Mesothelial cell of epicardium (in vitro differentiated cells): ENCODE measurements at places on chromosomes 5 and 9. TPM values are rescaled to one million over a fixed set of nuclear protein-coding genes. Genes with fewer than 3 reads are reported as not detected.
A peak's percentile ranks its signal among the peaks of the same experiment; 100 is the strongest.

Gene PDLIM4
- total RNA-seq: 48.8 to 50.7 TPM (median 50.1 TPM) in 3 replicates

Gene CMYA5
- 6.5 to 7.6 TPM (median 6.7 TPM) in 3 replicates for total RNA-seq

Gene GNA14
- total RNA-seq: 0.11 to 0.22 TPM (median 0.20 TPM) in 3 replicates

Gene OTP
- total RNA-seq: not detected in 3 replicates

Gene CCNB1
- total RNA-seq: 55.3 to 62.7 TPM (median 60.5 TPM) in 3 replicates

Gene C9orf50
- total RNA-seq: 0.23 to 0.87 TPM (median 0.69 TPM) in 3 replicates

Gene AK3
- 48.5 to 57.2 TPM (median 54.2 TPM) in 3 replicates for total RNA-seq

Gene EDIL3
- total RNA-seq: 45.2 to 51.3 TPM (median 48.0 TPM) in 3 replicates

Gene PDE6A
- 0.18 to 0.38 TPM (median 0.29 TPM) in 3 replicates for total RNA-seq

Gene LIX1
- total RNA-seq: 9.9 to 12.0 TPM (median 10.7 TPM) in 3 replicates

Gene POU5F2
- total RNA-seq: 1.7 to 1.9 TPM (median 1.7 TPM) in 3 replicates

Gene MARCOL
- total RNA-seq: 0.18 TPM in 1 of 3 replicates, not detected in the others

Gene FAM200C
- total RNA-seq: 5.8 to 6.6 TPM (median 6.0 TPM) in 3 replicates

Gene TAF11L7
- total RNA-seq: not detected in 3 replicates

DNA sequence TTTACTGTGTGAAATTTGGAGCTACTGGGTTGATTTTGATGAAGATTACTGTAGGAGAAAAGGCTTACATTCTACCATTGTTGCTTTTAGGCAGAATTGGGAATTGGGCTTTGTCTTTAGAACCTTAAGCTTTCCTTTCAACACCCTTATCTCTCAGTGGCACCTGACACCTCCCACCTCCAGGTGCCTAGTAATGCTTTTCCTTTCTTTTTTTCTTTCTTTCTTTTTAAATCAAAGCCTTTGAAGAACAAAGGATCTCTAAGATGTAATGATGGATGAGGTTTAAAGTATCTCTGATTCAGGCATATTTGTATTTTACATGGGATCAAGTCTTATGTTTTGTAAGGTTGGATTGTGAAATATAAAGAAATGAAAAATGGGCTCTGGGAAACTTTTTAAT is 2.9 kb upstream of the ADGRV1 start:
- DNase-seq: no peak

DNA sequence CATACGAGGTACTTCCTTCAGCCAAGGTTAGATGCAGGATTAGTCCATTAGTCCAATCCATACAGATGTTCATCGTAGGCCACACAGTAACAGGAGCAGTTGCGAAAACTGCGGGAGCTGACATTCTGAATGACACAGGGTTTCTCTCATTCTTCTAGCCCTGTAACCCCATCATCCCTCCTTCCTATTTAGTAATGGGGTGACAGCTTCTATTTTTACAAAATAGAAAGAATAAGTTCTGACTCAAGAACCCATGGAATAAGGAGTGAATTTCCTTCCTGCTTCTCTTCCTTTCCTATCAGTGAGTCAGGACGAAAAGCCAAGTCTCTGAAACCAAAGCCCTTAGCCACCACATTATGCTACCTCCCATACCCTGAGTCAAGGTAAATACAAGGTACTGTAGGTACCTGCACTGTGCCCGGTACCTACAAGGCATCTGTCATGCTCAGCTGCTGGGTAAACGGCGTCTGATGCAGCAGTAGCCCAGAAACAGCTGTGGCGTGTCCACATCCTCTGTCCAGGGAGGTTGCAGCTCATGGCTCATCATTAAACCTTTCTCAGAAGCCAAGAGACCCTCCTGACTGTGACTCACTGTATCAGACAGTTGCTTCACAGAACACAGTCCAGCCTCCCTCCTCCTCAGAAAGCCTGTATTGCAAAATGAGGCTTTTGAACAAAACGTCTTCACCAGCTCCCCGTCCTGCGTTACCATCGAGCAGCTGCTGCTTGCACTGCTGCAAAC is 84.2 kb downstream of the ESM1 start:
- DNase-seq: no peak

GRCh38 chr5:93100976-93101375 is 480.0 kb downstream of the NR2F1-AS1 start:
- no peak for DNase-seq

DNA sequence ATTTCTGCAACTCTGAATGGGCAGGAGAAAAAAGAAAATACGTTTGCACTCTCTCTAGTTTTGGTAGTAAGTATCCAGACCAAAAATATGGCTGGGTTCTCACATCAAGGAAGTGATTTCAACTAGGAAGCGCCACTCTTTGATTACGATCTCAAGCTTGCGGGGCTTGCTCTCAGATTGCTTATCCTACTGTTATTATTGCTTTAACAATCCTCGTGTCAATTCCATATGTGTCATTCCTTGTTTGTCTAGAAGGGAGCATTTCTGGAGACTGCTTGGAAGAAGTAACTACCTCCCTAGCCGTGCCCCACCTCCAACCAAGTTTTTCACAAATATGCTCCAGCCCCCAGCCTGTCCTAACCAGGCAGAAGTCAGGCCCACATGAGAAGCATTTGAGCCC is 3.5 kb downstream of the PRUNE2 start:
- DNase-seq: no peak

DNA sequence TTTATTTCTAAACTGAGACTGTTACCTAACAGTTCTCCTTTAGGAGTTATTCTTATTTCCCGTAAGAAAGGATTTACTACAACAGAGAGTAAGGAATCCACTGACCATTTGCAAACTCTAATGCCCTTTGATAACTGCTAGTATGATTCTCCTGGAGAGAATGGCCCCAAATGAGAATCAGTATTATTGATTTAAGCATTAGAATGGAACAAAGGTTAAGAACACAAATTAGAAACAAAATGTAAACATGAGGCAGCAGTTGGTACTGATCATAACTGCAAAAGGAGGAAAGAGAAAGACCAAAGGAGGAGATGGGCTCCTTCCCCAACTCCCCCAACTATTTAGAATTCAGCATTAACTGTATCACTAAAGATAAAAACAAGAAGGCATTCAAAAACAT is 30.7 kb downstream of the PSIP1 start:
- DNase-seq: no peak

GRCh38 chr5:66880401-66880800 is 284.2 kb downstream of the MAST4 start:
- DNase-seq: no peak

GRCh38 chr9:131319486-131319885 is 30.0 kb downstream of the PLPP7 start:
- DNase-seq: no peak

GRCh38 chr5:72906806-72907205 is 49.0 kb upstream of the FCHO2 start:
- no peak for DNase-seq

DNA sequence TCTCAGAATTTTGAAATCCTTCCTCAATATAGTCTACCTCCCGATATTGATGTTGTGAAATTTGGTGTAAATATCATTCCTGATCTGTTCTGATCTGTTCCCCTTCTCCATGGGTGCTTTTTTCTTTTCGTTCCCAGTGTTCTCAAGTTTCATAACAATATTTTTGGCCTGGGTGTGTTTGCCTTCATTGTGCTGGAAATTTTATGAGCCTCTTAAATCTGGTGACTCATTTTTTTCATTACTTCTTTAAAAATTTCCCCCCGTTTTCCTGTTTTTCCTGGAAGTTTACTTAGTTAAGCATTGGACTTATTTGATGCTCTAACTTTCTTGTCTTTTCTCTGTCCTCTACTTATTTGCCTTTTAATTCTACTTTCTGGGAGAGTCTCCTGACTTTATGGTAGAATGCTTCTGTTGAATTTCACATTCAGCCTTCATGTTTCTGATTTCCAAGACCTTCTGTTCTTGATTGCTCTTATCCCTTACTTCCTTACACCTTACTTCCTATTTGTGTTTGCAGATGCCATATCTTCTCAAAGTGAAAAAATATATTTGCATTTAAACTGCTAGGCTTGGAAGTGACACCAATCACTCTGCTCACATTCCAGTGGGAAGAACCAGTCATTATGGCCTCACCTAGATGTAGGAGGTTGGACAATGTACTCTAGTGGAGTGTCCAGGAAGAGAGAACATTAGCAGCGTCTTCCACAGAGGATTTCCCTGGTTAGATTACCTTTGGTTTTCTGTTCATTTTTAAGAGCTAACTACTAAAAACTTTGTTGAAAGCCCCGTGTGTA is 441.9 kb downstream of the ARHGEF28 start:
- no peak for DNase-seq

GRCh38 chr9:97740848-97741821 is 44.0 kb upstream of the XPA start:
- peak; percentile 55 for DNase-seq

DNA sequence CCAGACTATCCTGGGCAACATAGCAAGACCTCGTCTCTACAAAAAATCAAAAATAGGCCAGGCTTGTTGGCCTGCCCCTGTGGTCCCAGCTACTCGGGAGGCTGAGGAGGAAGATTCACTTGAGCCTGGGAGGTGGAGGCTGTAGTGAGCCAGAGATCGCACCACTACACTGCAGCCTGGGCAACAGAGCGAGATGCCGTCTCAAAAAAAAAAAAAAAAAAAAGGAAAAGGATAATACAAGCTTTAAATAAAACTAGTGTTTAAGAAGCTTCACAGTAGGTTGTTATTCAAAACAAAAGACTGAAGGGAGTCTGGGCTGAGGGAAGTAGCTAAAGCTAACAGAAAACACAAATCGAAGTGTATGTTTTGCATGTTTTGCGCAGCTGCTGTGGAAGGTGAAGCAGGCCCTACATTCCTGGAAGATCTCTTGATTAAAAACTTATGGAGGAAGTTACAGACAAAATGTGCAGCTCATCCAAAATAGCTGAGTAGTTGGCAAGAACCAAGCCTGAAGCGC is 581 bp upstream of the C9orf40 start:
- DNase-seq: no peak

- DNase-seq: no peak
Observed at GRCh38 chr9:16030528-16031185, 477.8 kb downstream of the CCDC171 start.

DNA sequence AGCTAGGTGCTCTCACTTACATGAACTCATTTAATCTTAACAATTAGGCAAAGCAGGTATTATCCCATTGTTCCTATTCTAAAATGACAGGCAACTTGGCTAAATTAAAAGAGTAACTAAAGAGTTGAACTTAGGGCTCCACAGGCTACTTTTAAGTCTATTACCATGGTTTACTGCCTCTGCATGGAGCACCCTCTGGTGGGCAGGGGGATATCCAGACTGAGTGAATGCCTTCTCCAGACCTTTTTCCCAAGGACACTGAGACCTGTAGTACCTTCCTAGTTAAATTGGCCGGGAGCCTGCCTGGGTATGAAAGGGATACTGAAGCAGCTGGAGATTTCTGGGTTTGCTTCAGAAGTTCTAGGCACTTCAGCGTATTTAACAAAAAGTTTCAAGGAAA is 238.1 kb downstream of the ELAVL2 start:
- no peak for DNase-seq

GRCh38 chr9:84512493-84512892 is 157.0 kb upstream of the NTRK2 start:
- DNase-seq: no peak

- no peak for DNase-seq
Observed at GRCh38 chr5:97141031-97141430, 1.4 kb downstream of the LIX1 start.

GRCh38 chr5:128551476-128551875 is 13.4 kb upstream of the FBN2 start:
- no peak for DNase-seq

- DNase-seq: no peak
Observed at GRCh38 chr5:146731909-146732659, 146.5 kb downstream of the PPP2R2B start.

DNA sequence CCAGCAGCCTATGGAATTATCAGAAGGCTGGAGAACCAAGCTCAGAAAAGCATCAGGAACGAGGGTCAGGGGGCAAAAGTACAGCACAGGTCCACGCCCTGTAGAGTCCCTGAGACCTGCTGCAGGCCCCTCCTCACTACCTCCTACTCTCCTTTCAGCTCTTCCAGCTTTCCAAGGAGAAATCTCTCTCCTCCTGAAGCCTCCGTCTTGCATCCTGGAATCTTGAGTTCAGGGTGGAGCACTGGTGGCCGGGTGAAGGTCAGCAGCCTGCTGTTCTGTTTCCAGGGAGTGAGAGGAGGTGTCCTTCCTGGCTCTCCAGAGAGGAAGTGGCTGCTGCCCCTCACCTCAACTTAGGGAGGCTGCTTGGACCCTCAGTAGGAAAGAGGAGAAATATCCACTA is 342.3 kb downstream of the ZSWIM6 start:
- no peak for DNase-seq

DNA sequence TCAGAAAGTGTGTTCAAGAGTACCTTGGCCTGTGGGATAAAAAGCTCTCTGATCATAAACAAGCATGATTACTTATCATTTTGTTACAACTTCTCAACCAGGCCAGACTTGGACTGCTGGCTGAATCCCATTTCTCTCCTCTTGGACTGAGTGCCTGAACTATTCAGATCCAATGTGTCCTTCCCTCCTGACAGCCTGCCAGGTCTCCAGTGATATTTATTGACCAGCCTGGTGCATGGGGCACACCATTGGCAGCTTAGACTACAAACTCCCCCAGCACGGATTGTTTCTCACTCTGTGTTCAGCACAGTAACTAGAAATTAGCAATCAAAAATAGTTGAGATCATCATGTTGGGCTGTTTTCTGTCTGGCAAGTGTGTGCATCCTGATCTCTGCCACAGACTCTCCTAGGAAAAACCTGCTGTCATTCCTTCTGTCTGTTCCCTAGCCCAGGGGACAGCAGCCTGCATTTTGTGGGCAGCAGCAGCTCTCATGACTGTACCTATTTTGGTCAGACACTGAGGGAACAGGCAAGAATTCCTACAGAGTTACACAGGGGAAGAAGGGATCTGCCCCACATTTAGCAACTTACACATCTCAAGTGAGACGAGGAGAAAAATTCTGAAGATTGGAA is 348.1 kb downstream of the ADAMTS6 start:
- DNase-seq: no peak

- peak; percentile 61 for DNase-seq
Observed at GRCh38 chr9:130183133-130183762, 11.0 kb downstream of the NCS1 start.

DNA sequence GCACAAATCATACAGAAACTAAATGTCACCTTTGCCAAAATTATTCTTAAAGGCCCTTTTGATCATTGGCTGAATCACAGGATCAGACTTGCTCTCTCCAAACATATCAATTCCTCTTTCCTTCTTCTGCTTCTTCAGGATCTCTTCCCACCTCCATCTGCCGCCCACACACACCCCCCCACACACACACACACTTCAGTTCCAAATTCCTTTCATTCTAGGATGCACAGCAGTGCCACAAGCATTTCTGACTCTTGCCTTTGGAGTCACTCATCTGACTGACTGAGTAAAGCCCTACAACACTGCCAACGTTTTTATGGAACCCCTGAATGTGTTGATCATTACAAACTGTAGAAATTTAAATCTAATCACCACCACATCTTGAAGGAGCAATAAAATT is 22.9 kb downstream of the DNAH5 start:
- DNase-seq: no peak

- peak; percentile 51 for DNase-seq
Observed at GRCh38 chr5:168654211-168654721, 75.1 kb upstream of the PANK3 start.
